ENCODE measurements at places on chromosomes 3 and 15. TPM values are rescaled to one million over a fixed set of nuclear protein-coding genes. Genes with fewer than 3 reads are reported as not detected.

DNA sequence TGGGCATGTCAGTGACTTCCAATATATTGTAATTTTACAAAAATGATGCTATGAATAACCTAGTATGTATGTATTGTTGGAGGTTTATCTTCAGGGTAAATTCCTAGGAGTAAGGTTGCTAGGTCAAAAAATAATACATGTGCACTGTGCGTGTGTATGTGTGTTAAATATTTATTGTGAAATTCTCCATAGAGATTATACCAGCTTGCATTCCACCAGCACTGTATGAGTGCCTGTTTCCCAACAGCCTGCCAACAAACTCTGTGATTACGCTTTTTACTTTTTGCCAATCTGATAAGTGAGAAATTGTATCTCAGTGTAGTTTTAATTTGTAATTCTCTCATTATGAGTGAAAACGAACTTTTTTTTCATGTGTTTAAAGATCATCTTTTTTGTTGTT lies 12.6 kb upstream of the IGF2BP2 start:
- H3K27ac ChIP-seq, result no peak overlapping the region
- no peaks in the 10 kb centered on the region for H3K36me3 ChIP-seq
- H3K27me3 ChIP-seq, result peaks cover 4% of the 10 kb centered on the region
- H3K4me3 ChIP-seq, result no peak overlapping the region
- H3K4me1 ChIP-seq, result no peaks in the 10 kb centered on the region
- no peak for DNase-seq

DNA sequence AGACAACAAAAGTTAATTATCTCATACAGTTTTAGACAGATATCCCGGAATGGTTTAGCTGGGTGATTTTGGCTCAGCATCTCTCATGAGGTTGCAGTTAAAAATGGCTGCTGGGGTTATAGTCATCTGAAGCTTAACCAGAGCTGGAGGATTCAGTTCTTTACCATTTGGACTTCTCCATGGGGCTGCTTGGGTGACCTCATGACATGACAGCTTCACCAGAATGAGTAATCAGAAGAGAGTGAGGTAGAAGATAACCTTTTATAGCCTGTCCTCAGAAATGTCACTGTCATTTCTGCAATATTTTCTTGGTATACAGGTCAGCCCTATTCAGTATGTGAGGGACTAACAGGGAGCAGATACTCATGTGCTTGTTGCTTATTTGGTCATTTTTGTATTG lies 30.9 kb downstream of the TFG start:
- H3K36me3 ChIP-seq, result peaks cover 48% of the 10 kb centered on the region
- no peak overlapping the region for H3K4me3 ChIP-seq
- H3K27ac ChIP-seq, result no peak overlapping the region
- no peaks in the 10 kb centered on the region for H3K27me3 ChIP-seq
- no peak for DNase-seq
- H3K4me1 ChIP-seq, result no peaks in the 10 kb centered on the region

GRCh38 chr3:20173844-20174410 lies 12.1 kb downstream of the SGO1 start:
- H3K36me3 ChIP-seq, result peaks cover 68% of the 10 kb centered on the region
- no peak for DNase-seq
- H3K4me3 ChIP-seq, result no peak overlapping the region

GRCh38 chr3:13687517-13687943 lies 138.6 kb downstream of the FBLN2 start:
- no peaks in the 10 kb centered on the region for H3K4me1 ChIP-seq
- no peak overlapping the region for H3K27ac ChIP-seq
- DNase-seq, result no peak
- H3K27me3 ChIP-seq, result peaks cover 10% of the 10 kb centered on the region

- H3K27me3 ChIP-seq, result no peaks in the 10 kb centered on the region
- peaks cover 6% of the 10 kb centered on the region for H3K36me3 ChIP-seq
- no peak for DNase-seq
- no peak overlapping the region for H3K27ac ChIP-seq
- no peaks in the 10 kb centered on the region for H3K4me1 ChIP-seq
These were observed 34.1 kb upstream of the RASGRP1 start for GRCh38 chr15:38598749-38599148.

DNA sequence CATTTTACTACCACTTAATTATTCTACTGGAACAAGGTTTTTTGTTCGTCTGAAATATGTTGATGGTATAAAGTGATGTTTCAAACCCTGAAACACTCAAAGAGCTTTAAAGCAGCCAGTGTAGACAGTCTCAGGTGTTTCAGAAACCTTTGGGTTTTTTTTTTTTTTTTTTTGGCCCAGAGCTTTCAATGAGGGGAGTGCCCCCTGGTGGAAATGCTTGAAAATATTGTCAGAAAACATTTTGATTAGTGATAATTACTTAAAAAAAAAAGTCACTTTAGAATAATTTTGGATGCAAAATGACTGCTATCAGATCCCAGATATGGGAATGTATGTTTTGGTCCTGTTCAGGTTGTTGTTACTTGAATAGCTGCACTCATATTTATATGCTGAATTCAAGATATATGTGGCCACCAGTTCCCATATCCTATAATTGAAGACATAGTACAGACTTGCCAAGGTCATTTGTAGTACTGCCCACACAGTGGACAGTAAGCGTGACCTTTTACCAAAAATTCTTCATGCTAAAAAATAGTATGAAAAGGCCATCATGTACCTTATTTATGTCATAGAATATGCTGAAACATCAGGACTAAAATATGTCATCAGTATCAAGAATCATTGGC lies 35.9 kb downstream of the SATB1 start:
- no peaks in the 10 kb centered on the region for H3K27me3 ChIP-seq
- no peak overlapping the region for H3K27ac ChIP-seq
- H3K36me3 ChIP-seq, result peaks cover 74% of the 10 kb centered on the region
- DNase-seq, result no peak
- H3K4me1 ChIP-seq, result peaks cover 46% of the 10 kb centered on the region

CFAP100 gene
- not detected for total RNA-seq

DNA sequence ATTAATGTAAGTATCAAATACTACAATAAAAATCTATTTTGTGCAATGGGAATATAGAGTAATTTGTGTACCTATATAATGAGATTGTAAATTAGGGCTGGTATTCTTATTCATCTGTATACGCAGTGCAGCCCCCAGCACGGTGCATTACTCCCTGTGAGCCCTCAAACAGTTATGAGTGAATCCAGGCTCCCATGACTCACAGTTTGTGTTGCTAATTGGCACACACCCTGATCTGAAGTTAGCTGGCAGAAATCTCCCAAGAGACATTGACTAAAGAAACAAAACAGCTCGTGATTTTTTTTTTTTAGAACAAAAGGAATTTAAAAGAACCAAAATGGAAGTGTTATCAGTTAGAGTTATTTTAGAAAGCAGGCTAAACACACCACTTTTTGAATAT lies 15.7 kb downstream of the GK5 start:
- DNase-seq, result no peak
- H3K36me3 ChIP-seq, result peaks cover 79% of the 10 kb centered on the region
- H3K27me3 ChIP-seq, result no peaks in the 10 kb centered on the region
- no peak overlapping the region for H3K4me3 ChIP-seq
- peaks cover 4% of the 10 kb centered on the region for H3K4me1 ChIP-seq

DNA sequence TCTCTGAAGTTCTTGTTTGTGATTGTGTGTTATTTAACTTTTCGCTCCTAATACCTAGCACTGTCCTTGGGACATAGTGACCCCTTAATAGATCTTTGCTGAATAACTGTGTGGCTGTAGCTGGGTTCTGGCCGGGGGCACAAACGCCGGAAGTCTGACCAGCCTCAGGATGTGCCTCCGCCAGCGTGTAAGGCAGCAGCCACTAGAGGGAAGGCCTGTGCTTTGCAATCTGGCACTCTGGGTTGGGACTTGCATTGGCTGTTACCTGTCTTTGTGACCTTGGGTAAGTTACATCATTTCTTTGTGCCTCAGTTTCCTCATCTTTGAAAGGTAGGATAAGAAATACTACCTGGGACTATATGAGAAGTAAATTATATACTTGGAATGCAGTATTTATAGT lies 158.7 kb downstream of the GHSR start:
- peaks cover 16% of the 10 kb centered on the region for H3K36me3 ChIP-seq
